ENCODE measurements at places on chromosomes 1 and 21.
A peak's percentile ranks its signal among the peaks of the same experiment; 100 is the strongest.

DNA sequence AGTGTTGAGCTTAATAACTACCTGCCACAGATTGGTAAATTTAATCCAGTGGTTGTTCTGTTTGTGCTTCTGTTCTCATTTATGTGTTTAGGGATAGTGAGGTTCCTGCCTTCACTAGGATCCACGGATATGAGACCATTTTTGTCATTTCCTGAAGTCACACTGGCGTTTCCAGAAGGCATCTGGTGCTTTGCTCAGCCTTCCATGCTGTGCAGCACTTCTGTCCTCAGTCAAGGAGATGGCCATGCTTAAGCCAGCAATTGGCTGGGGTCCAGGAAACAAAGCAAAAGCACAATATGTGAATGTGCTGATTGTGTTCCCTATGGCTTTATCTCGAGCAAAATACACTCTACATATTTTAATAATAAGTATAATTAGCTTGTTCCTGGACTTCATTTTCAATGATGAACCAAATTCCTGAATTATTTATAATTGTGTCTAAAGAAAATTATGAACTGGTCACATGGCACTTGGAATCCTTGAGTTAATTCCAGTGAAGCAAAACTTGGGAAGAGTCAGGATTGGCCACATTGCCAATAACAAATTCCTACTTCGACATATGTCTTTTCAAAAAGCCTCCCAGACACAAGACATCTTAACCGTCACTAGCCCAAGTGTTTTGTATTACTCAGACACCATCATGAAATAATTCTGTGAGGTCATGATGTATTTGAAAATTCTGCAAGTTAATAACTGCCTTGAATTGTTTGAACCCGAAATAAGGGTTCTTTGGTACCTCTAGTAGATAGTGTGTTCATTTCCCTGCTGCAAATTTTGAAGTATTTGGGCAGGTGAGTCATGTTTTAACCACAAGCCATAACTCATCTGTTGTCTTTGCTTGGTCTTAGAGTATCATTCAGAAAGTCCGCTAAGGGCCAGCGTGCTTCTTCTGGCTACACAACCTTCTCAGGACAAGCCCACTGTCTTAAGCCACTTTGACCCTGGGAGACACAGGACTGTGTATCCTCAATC lies 412.4 kb downstream of the DISC1 start:
- ATAC-seq: no peak

- ATAC-seq: no peak
Measured at GRCh38 chr1:215530401-215530984, 36.6 kb upstream of the KCTD3 start.

GRCh38 chr1:22105611-22106207 lies 37.2 kb downstream of the WNT4 start:
- peak; percentile 46 for ATAC-seq

DNA sequence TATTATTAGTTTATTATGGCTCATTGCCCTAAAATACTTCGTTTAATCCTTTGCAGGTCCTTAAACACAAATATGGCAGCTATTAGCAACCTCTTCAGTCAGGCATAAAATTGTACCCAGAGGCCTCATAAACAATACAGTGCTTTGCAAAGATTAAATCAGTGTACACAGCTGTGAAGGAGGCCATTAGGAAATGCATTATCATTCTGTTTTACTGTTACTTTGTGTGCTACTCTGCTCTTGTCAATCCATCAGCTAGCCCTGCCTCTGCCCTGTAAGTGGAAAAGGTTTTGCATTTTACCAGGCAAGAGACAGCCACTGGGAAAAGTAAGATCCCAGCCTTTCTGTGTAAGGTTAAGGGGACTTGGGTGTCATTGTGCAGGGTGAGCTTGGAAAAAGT lies 415.7 kb upstream of the DAB1 start:
- ATAC-seq: no peak

DNA sequence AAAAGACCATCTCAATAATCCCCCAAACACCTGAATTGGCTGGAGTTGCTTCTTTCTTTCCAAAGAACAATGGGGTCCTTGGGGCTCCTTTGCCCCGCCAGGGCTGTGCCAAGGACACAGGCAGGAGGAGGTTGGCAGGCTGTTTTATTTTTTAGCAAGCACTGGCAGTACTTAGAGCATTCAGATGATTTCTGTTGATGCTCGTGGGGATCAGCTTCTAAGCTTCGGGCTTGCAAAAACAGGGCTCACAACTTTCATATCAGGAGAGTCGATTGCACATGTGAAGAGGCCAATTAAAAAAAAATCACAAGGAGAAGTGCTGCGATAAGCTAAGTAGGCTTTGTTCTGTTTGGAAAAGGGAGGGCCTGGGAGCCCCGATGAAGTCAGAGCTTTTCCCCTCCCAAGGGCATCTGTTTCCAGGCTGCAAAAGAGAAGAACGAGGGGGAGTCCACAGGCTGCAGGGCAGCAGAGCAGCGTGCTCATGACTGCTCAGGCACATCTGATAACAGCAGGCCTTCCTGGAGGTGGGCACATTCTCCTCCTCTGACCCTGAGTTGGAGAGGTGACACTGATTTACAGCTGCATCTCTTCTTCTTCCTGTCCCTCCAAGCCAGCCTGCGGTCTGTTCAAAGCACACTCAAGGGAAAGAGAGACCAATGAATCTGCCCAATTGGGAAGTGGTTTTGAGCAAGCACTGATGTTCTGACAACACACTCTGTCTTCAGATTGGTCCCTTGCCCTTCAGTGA lies 27.3 kb upstream of the BCAR3 start:
- no peak for ATAC-seq

GRCh38 chr1:203627851-203628200 lies 1.2 kb downstream of the ATP2B4 start:
- ATAC-seq: no peak

DNA sequence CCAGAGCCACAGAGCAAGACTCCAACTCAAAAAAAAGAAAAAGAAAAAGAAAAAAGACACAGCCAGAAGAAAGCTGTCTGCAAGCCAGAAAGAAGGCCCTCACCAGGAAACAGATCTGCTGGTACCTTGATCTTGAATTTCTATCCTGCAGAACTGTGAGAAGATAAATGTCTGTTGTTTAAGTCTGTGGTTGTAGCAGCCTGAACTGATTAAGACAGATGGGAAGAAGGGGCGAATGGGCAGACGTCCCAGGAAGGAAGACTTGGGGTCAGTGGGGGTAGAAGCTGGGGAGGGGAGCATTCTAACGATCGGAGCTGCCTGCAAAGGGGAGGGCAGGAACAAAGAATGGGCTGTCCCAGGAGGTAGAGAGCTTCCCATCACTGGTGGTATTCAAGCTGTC lies 6.3 kb downstream of the SLC2A7 start:
- ATAC-seq: no peak

DNA sequence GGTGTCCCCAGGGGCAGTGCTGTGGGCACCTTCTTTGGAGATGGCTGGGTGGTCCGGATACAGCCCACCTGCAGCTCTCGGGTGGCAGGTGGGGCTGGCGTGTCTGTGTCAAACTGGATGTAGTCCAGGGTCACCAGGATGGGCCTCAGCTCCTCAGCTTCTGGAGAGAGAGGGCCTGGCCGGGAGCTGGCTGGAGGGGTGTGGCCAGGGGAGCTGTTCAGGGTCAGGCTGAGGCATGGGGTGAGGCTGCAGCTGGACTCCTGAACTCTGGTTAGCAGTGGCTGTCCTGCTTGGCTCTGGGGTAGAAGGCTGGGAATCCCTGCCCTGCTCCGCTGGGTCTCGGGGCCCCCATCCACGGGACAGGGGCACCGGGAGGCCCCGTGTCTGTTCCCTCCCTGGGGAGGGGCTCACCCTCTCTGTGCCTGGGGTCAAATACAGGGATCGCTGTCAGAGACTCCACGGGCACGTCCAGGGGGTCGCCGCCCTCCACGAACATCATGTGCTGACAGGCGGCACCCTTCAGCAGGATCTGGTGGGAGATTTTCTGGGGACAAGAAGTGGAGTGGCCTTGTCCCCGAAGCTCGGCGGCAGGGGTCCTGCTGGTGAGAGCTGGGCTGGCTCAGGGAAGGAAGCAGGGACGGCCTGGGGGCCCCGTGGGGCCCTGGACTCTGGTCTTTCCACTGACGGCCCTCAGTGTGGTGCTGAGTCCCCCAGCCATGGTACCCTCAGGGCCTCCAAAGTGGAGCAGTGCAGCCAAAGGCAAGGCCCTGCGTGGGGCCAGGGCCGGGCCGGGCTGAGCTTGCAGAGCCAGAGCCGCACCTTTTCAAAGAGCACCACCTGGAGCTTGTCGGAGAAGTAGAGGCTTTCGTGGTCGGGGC lies 4.1 kb upstream of the TMEM52 start:
- ATAC-seq: no peak

GRCh38 chr1:168719306-168720111 lies 9.5 kb downstream of the DPT start:
- ATAC-seq: peak; percentile 45

GRCh38 chr1:183043872-183044854 lies 20.9 kb downstream of the LAMC1 start:
- ATAC-seq: no peak

DNA sequence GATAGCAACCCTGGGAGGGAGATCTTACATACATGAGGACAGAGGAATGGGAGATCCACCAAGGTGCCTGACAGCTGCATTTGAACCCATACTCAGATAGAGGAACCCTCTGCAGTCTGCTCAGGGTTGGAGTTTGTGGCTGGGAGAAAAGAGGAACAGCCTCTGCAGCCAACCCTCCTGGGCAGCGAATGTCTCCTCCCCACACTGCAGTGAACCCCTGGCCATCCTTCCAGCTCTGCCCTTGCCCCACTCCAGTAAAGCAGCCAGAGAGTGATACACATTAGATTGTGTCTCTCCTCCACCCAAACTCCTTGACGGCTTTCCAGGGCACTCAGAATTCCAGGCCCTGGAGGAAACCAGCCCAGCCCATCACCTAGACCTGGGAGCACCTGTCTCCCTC lies 137.7 kb downstream of the RUNX1 start:
- ATAC-seq: no peak

- ATAC-seq: no peak
Measured at GRCh38 chr1:34400675-34401074, 224.0 kb downstream of the C1orf94 start.

DNA sequence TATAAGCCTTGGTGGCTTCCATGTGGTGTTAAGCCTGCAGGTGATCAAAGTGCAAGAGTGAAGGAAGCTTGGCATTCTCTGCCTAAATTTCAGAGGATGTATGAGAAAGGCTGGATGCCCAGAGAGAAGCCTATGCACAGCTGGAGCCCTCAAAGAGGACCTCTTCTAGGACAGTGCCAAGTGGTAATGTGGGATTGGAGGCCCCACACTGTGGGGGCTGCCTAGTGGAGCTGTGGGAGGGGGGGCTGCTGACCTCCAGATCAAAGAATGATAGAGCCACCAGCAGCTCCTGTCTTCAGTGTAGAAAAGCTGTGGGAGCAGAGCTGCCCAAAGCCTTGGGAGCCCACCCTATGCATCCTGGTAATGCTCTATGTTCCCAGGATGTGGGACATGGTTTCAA lies 1512.7 kb upstream of the TPTE start:
- ATAC-seq: no peak

- ATAC-seq: no peak
Measured at GRCh38 chr1:43570277-43570676, 39.6 kb downstream of the PTPRF start.

GRCh38 chr1:41638086-41639024 lies 153.9 kb upstream of the EDN2 start:
- no peak for ATAC-seq

- no peak for ATAC-seq
Measured at GRCh38 chr1:41319807-41320711, 41.2 kb upstream of the FOXO6 start.

DNA sequence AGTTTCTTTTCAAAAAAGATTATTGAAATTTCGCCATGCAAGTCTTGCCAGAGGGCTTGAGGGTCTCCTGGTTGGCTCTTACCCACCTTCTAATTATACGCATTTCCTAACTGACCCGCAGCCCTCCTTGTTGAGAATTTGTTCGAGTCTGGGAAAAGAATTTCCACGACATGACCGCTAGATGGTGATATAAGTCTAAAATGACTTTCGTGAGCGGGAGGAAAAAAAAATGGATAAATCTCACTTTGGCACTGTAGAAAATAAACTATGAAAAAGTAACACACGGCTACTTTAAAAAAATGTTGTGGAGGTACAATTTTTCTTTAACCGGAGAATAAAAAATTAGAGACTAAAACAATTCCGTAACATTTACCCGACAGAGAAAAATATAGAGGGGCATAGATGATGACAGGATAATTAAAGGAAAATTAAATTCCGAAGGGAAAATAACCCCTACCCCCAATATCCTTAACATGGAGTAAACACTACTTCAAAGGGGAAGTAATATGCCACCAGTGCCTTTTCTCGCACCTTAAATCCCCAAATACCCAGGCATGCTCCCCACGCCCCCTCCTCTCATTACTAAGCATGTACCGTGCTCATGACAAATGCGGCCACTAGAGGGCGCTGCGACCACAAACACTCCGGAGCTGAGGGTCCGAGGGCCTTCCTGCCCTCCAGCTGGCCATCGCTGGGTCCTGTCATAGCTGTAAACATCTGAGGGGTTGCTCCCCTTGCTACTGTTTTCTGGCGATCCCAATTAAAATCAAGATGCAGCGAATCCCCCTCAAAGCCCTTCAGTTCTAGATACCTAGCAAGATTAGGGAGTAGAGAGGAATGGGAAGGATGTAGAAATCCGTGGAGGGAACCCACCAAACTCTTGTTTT lies 266.9 kb downstream of the ASTN1 start:
- ATAC-seq: no peak

- ATAC-seq: peak; percentile 17
Measured at GRCh38 chr21:25283720-25284119, 323.6 kb downstream of the MRPL39 start.

DNA sequence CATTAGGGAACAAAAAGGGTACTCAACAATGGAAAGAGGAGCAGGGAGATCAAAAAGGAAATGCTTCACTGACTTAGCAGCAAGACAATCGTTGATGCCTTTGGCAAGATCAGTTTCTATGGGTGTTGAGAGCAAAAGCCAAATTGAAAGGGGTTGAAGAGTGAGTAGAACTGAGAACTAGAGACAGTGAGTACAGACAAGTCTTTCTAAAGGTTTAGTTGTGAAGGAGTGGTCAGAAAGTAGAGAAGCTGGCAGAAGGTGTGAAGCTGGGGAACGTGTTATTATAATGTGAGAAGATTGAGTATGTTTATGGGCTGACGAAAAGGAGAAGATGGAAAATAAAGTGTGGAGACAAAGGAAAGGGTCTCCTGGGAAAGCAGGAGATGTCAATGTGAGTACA lies 221.2 kb upstream of the USP25 start:
- no peak for ATAC-seq

GRCh38 chr1:244964112-244964971 lies 100.0 kb upstream of the HNRNPU start:
- no peak for ATAC-seq

- no peak for ATAC-seq
Measured at GRCh38 chr1:164801246-164801731, 242.3 kb downstream of the PBX1 start.

GRCh38 chr1:165222580-165222979 lies 133.9 kb downstream of the LMX1A start:
- ATAC-seq: no peak

GRCh38 chr1:100348549-100349144 lies 3.7 kb upstream of the CDC14A start:
- no peak for ATAC-seq

GRCh38 chr1:179137617-179138255 lies 55.9 kb downstream of the TOR3A start:
- ATAC-seq: no peak

All from activated CD4-positive, CD25-positive, alpha-beta regulatory T cell treated with anti-CD3 and anti-CD28 coated beads, Interleukin-2, amount 50 U/mL, for 24 hours (primary cell).